ENCODE measurements at places on chromosomes 16 and 17.

GRCh38 chr17:8360260-8360659 is 16.2 kb downstream of the KRABD2 start:
- no peak for DNase-seq

- peak; percentile 46 for DNase-seq
Measured at GRCh38 chr16:66549284-66550131, at the start of gene TK2. TSS of gene TK2 (minus strand) at chr16:66550122. CDS start at chr16:66550061, 61 bp downstream.

- no peak for DNase-seq
Measured at GRCh38 chr17:79242873-79243602, 168.4 kb downstream of the ENGASE start.

- DNase-seq: no peak
Measured at GRCh38 chr16:57013229-57013628, 23.9 kb downstream of the NLRC5 start.

DNA sequence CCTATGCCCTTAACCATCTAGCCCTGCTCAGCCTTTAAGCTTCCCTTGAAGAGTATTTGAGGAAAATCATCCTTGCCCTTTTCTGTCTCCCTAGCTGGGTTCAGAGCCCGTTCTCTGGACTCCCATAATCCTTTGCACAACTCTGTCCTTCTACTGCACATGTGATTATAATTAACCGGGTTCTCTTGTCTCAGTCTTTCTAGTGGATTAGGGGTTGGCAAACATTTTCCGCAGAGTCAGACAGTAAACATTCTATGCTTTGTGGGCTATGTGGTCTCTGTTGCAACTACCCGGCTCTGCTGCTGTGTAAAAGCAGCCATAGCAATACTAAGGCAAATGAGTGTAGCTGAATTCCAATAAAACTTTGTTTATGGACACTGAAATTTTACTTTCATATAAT is 80.0 kb downstream of the CDRT15 start:
- DNase-seq: no peak

DNA sequence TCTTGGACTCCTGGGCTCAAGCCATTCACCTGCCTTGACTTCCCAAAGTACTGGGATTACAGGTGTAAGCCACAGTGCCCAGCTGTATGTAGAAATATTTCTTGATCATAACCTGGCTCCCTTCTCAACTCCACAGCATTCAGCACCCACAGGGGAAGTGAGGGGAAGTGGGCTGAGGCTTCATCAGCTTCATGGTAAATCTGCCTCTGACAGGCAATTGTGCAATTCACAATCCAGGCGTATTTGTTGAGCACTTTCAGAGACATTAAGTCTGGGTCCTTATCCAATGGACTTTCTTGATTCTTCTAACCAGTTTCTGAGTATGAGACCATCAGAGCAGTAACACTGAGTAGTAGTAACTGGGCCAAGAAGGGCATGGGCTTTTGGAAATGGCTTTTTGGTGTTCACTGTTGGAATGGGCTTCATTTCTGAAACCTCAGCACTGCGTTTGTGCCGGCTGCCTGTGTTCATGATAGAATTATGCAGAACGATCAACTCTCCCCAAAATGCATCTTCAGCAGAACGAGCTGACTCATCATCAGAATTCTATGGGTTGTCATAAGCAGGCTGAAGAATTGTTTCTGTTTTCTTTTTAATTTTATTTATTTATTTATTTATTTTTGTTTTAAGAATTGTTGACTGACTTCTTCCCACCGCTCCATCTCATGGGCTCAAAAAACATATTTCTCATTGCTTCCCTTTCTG is 28.9 kb downstream of the FAM20A start:
- no peak for DNase-seq

Measured in amniotic stem cell (primary cell).